T-helper 2 cell treated with Interferon-gamma antibody and Interleukin-4, amounts not matched to agents 5 μg/mL and 100 μg/mL, for 36 hours (primary cell): ENCODE measurements at places on chromosomes 6 and 20.

- peak; percentile 97 for DNase-seq
Observed at GRCh38 chr6:14210663-14211561, 93.3 kb downstream of the CD83 start.

DNA sequence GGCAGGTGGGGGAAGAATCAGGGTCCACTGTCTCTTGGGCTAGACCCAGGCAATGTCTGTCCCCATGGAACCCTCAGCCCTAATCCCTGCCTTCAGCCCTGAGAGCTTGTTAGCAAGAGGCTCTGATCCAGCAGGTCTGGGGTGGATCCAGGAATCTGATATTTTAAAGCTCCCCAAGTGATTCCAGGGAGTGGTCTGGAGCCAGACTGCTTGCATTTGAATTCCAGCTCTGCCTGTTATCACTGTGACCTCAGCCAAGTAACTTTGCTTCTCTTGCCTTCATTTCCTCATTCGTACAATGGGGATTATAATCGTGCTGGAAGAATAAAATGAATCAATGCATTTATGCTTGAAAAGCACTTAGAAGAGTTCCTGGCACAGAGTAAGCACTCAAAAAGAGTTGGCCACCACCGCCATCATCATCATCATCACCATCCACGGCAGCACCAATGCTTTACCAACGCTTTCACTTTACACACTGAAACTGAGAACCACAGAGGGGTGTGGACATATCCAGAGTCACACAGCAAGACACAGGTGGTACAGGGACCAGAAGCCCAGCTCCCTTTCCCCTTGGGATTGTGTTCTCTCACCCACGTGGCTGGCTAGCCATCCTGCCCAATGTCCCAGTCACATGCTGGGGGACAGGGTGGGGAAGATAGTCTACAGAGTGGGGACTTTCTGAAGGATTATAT lies 75.7 kb upstream of the RALY start:
- no peak for DNase-seq

- DNase-seq, result no peak
Observed at GRCh38 chr6:701700-702479, 9.0 kb upstream of the EXOC2 start.

GRCh38 chr20:58705208-58705926 lies 12.8 kb downstream of the NPEPL1 start:
- no peak for DNase-seq
